ENCODE measurements at places on chromosomes 16 and 17. TPM values are rescaled to one million over a fixed set of nuclear protein-coding genes. Genes with fewer than 3 reads are reported as not detected.
A peak's percentile ranks its signal among the peaks of the same experiment; 100 is the strongest.

The NTN1 gene
- total RNA-seq, result 491 TPM

The FLOT2 gene
- 47.4 TPM for total RNA-seq

GRCh38 chr16:80104401-80104800 is 436.4 kb upstream of the DYNLRB2 start:
- ATAC-seq, result no peak

- ATAC-seq, result no peak
These were observed 2.0 kb downstream of the ZNF319 start for GRCh38 chr16:57998486-57998885.

The CTNS gene
- total RNA-seq, result 15.1 TPM

- no peak for ATAC-seq
These were observed 1.9 kb downstream of the NTN3 start for GRCh38 chr16:2472885-2473445.

GRCh38 chr17:15393414-15393813 is 52.0 kb upstream of the TEKT3 start:
- ATAC-seq, result no peak

The SYCE1L gene
- 3.0 TPM for total RNA-seq

The SLC52A1 gene
- 0.09 TPM for total RNA-seq

The FBXW10 gene
- total RNA-seq, result 0.43 TPM

The SLFN11 gene
- total RNA-seq, result 5.7 TPM

The CHD9NB gene
- 20.8 TPM for total RNA-seq

GRCh38 chr17:6639014-6639585 is 1.4 kb downstream of the KIAA0753 start:
- ATAC-seq, result no peak

GRCh38 chr17:64572682-64573154 is 65.9 kb downstream of the CEP95 start:
- ATAC-seq, result no peak

- no peak for ATAC-seq
These were observed 7.9 kb downstream of the PLLP start for GRCh38 chr16:57276596-57276995.

The NAGS gene
- total RNA-seq, result 1.3 TPM

DNA sequence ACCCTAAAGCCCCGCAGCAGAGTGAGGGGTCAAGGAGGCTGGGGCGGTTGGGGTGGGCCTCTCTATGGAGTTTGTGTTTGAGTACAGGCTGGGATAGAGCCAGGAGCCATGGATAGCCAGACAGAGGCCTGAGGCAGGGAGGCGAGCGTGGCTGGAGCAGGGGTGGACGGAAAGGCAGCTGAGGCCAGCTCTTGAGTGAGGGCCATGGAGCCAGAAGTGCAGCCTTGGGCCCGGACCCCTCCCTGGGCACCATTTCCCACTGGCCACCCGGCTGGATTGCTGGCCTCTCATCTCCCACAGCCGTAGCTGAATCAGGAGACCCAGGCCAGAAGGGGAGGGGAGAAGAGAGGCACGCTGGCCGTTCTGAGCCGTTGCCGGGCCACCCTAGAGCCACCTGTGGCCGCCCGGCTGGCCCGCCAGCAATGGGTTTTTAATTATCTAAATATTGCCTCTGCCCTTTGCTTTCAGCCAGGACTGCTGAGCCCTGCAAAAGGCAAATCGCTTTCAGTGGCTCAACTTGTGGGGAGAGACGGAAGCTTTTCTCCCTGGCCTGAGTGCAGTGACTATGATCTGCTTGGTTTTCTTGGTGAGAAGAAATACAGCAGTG is 75.2 kb upstream of the GSE1 start:
- ATAC-seq, result peak; percentile 70

The HIGD1B gene
- total RNA-seq, result 0.63 TPM

GRCh38 chr16:81532491-81533174 is 88.0 kb downstream of the CMIP start:
- no peak for ATAC-seq

DNA sequence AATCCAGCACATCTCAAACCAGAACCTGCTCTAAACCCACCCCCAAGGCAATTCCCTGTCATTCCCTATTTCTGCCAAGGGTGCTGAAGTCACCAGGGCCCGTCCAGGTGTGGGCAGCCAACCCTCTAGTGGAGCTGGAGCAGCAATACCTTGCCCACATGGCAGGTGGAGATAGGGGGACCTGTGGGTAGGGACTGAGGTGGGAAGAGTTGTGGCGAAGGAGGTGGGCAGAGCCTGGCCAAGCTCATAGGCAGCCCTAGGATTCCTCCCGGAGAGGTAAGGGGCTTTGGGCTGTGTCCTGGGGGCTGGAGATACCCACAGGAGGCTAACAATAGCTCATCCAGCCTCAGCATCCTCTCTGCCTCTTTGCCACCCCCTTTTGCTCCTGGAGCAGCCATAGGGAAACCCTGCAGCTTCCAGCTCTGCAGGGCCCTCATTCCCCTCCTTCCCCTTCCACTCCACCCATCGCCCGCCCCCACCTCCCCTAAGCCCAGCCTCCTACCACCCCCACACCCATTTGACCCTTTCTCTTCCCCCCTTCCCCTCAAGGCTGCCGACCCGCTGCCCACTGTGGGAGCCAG is 30.4 kb upstream of the CRHR1 start:
- ATAC-seq, result no peak

DNA sequence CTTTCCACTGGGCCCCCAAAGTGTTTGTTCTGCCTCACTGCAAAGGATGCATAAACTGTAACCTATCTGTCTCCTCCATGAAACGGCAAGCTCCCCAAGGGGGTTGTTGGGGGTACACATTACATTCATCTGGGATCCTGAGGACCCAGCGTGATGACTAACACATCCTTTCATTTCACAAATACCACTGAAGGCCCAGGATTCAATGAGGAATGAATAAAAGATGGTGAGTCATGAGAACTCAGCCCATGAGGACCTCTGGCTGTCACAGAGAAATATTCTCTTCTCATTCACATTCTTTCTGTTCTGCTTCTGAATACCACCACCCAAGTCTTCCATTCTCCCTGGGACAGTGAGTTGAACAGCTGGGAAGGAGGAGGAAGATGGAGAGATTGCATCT is 149.8 kb downstream of the RBFOX3 start:
- ATAC-seq, result peak; percentile 77

- ATAC-seq, result no peak
These were observed 41.2 kb downstream of the OR1D5 start for GRCh38 chr17:3022197-3022596.

DNA sequence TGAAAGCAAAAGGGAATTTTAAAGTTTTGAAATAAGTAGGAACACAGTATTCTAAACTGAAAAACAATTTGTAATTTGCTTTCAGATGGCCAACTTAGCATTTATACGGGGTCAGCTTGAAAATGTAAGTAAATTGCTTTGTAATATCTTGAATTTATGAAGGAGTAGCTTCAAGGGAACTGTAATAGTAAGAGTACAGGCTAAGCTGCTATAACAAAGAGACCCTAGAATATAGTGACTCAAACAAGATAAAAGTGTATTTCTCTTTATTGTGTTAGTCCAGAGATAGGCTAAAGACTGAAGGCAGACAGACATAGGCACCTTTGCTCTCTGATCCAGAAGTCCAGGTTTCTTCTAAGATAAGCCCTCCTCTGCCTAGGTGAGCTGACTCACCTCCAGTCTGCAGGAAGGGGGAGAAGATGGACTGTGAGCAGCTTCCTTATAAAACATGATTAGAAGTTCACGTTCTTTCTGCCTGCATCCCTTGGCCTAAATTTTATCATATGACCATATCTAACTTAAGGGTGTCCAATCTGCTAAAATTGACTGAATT is 3.2 kb downstream of the TTC19 start:
- no peak for ATAC-seq

- peak; percentile 93 for ATAC-seq
These were observed 171.4 kb upstream of the DYNLRB2 start for GRCh38 chr16:80369138-80369958.

DNA sequence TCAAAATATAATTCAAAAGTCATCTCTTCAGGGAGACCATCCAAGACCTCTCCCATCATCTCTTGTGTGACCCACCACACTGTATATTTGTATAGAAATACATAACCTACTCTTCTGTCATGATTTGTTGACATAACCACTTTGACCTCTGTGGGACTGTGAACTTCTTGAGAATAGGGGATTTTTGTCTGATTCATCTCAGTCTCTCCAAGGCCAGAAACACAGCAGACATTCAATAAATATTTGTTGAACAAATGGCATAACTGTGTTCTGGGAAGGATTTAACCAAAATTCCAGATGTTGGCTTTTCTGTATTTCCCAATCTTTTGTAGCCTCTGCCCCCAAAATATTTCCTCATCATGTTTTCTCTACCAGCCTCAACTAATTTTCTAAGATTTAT is 169.7 kb downstream of the CDH11 start:
- ATAC-seq, result no peak

DNA sequence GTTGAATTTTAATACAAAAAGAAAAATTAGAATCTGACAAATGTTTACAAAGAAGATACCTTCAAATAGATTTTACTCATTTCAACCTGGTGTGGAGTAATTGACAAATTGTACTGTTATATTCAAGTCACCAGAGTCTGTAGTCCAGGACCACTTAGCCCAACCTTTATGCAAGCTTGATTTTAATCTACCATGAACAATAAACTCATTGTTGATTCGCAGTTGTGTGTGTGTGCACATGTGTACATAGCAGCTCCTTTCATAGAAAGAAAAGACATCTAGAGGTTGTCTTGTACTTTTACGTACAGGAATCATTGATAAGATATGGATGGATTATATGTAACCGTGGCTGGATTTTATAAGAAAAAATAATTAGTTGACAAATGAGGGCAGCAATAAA is 20.7 kb upstream of the LRRC37A start:
- no peak for ATAC-seq

GRCh38 chr16:23357761-23358290 is 55.7 kb downstream of the SCNN1B start:
- ATAC-seq, result no peak

DNA sequence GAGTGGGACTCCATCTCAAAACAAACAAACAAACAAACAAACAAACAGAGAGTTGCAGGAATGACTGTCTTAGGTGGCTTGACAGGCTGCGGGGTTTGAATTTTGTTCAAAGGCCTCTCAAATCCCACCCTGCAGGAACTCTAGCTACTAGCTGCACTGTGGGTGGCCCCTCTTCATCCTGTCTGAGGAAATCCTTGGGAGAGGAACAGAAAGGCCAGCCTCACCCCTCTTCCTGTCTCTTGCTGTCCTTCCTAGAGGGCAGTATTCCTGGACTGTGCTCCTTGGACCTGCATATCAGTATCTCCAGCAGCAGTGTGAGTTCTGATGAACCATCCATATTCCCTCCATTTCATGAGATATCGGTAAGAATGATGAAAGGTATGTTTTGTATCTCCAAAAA is 2.0 kb upstream of the CCDC92B start:
- ATAC-seq, result no peak

Data from motor neuron (in vitro differentiated cells).